ENCODE measurements at places on chromosomes 7 and 10.

DNA sequence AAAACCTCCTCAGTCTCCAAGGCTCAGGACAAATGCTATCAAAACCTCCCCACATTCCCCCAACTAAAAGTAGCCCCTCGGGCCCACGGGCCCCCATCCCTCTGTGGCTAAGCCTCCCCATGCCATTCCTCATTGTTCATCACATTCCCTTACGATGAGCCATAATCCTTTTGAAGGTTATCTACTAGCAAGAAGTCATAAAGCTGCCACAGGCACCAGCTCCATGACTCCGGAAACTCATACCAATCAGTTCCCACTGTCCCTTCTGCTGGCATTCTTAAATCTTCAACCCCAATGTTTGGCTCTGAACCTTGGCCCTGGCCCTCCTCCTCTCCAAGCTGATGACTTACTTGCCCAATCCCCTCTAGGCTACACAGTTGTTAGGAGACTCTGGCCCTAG is 19.4 kb upstream of the TM9SF3 start:
- no peak for DNase-seq

- DNase-seq: no peak
Observed at GRCh38 chr7:150370612-150371071, 2.0 kb downstream of the REPIN1 start.

DNA sequence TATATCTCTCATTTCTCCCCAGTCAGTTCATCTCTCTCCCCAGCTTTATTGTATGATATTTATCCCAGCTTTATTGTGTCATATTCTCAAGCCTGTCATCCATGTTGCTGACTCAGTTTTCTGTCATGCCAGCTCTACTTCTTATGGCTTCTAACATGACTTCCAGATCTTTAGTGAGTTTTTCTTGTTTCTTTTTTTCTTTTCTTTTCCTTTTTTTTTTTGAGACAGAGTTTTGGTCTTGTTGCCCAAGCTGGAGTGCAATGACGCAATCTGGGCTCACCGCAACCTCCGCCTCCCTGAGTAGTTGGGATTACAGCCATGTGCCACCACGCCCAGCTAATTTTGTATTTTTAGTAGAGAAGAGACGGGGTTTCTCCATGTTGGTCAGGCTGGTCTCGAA is 28.7 kb upstream of the CALU start:
- no peak for DNase-seq

DNA sequence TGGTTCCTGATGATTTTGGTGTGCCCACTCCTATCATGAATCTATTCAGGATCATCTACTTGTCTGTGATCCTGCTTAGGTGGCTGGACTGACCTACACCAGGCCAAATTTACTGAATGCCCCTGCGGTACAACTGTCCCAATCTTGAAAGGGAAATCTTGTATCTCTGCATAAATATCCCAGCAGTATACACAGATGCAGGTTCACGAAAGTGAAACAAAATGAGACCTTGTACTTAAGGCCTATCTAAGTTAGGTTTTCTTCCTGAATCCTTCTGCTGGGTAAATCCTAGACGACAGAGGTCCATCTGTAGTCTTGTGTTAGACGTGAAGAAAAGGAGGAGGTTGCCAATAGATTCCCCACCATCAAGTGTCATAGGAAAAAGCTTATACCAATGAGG is 85.5 kb upstream of the NOBOX start:
- no peak for DNase-seq

DNA sequence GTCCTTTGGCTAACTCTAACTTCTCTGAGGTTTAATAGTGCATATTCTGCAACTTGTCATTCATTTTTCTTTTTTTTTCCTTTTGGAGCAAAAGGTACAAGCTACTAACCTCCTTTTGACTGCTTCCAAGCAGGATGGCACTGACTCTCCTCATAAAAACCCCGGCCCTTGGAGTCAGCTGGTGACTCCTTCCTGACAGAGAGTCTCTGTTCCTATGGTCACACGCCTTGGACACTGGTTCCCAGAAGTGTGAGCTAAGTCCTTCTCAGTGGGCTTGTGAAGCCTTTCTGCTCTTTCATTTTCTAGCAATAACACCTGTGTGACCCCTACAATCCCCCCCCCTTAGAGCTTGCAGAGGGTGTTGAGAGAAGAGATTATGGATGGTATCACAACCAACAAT is 21.7 kb downstream of the DOCK4 start:
- DNase-seq: no peak

DNA sequence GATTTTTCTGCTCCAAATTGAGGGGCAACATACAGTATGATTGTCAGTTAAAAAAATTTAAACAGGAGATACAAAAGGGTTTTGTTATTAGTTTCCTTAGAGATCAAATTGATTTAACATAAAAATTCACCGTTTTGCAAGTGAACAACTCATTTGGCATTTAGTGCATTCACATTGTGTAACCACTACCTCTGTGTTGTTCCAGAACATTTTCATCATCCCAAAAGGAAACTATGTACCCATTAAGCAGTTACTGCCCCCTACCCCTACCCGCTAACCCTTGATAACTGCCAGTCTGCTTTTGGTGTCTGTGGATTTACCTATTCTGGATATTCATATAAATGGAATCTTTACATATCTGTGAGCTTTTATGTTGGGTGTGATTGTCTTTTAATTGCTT is 3.1 kb downstream of the ZRANB1 start:
- no peak for DNase-seq

GRCh38 chr10:43712821-43713584 is 64.3 kb upstream of the ZNF32 start:
- no peak for DNase-seq

Measured in stimulated activated CD8-positive, alpha-beta memory T cell treated with anti-CD3 and anti-CD28 coated beads, Interleukin-12 subunit alpha, Interleukin-12 subunit beta, amount 100 ng/mL, for 4 hours (primary cell).